ENCODE measurements at places on chromosomes 11 and 22. TPM values are rescaled to one million over a fixed set of nuclear protein-coding genes. Genes with fewer than 3 reads are reported as not detected.

The OR8G1 gene
- total RNA-seq = not detected

The ART1 gene
- 0.46 TPM for total RNA-seq

The DERL3 gene
- 2.6 TPM for total RNA-seq

The ANO5 gene
- 7.9 TPM for total RNA-seq

The BIRC3 gene
- total RNA-seq = 4.5 TPM

DNA sequence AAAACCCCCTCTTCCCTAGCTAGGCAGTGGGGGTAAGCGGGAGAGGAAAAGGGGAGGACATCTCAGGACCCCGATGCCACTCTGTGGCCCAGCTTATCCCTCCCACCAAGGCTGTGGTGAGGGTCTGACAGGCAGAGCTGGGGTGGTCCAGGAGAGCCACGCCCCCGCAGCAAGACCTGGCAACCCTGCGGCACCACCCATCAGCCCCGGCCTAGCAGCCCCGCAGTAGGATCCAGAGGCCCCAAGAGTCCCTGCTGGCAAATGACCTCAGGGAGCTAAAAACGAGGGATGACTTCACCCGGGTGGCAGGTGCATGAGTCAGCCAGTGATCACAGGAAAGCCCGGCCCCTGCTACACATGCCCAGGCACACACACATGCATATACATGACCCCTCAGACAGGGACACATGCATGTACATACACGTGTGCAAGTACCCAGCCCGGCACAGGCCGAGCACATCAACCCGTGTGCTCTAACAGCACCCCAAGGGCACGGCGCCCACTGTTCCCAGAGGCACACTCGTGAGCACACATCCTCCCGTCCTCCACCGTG is 32.3 kb downstream of the ARVCF start:
- peak; percentile 66 for DNase-seq

GRCh38 chr11:1948389-1948788 is 1.3 kb downstream of the MRPL23 start:
- DNase-seq = no peak

GRCh38 chr11:128569291-128569690 is 18.1 kb downstream of the ETS1 start:
- no peak for DNase-seq

DNA sequence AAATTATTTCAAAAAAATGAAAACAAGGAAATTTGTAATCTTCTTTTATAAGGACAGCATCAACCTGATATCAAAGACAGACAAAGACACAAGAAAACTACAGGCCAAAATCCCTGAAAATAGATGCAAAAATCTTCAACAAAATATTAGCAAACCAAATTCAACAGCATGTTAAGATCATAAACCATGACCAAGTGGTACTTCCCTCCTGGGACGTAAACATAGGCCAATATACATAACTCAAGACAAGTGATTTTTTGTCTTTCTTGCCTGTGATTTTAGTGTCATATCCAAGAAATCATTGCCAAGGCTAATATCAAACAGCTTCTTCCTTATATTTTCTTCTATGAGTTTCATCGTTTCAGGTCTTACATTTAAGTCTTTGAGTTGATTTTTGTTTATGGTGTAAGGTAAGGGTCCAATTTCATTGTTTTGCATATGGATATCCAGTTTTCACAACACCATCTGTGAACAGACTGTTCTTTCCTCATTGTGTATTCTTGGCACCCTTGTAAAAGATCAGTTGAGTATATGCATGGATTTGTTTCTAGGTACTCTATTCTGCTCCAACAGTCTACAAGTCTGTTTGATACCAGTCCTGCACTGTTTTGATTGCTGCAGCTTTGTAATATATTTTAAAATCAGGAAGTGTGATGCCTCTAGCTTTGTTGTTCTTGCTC is 50.0 kb downstream of the SBF2 start:
- DNase-seq = no peak

DNA sequence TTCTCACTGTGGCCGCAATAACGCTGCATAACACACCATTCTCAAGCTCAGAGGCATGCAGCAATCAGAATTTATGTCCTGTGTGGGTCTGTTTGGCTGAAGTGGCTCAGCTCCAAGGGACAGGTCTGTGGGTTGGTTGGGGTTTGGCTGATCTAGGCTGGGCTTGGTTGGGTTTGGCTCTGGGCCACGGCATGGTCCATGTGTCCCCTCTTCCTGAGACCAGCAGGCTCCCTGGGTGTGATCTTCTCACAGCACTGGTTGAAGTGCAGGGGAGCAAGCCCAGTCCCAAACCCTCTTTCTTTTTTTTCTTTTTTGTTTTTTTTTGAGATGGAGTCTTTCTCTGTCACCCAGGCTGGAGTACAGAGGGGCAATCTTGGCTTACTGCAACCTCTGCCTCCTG is 25.0 kb downstream of the SMIM38 start:
- no peak for DNase-seq

DNA sequence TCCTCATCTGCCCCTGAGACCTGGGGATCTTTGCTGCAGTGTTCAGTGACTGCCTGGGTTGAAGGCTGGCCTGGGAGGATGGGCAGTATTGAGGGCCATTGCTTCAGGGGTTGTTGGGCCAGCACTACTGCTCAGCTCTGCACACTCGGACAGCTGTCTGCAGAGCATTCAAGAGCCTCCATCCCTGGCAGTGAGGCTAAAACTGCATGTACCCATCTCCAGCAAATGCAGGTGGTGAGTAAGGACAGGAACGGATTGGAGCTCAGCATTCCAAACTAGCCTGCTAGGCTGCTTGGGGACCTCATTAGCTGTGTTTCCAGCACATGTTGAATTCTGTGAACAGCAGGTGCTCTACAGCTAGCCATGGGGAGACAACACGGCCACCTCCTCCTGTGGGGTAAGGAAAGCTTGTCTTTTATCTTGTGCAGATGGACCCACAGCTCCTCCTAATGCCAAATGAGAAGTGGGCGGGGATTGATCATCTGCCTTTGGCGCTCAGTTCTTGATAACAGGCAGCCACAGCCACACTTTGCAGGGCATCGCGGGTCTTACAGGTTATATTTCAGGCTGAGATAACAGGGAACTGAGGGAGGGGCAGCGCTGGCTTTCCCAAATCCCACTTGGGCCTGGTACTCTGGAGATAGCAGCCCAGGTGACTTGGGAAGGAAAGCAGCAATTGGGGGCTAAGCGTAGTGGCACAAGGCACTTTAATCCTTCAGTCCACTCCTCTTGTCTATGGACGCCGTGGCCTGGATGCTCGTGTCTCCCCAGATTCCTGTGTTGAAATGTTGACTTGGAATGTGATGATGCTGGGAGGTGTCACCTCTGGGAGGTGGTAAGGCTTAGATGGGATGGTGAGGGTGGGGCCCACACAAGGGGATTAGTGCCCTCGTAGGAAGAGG is 254.5 kb upstream of the B3GAT1 start:
- DNase-seq = no peak

DNA sequence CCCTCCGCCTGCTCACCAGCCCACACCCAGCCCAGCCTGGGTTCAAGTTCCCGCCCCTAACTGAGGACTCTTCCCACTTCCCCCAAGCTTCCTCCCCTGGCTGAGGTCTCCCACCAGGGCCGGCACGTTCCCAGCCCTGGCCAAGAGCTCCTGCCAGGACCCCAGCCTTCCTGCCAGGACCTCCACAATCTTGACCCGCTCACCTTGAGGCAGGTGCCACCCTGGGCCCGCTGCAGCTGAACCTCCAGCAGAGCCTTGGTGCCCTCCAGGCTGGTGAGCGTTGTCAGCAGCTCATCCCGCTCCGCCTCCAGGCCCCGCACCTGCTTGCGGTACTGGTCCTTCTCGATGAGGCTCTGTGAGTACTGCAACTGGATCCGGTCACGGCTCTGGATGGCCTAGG is 13.2 kb downstream of the CARD10 start:
- DNase-seq = no peak

- DNase-seq = no peak
These were observed 25.2 kb upstream of the CARD16 start for GRCh38 chr11:105070306-105070705.

Data from adrenal gland (tissue), 19 donors.